ENCODE measurements at places on chromosomes 4 and X.

DNA sequence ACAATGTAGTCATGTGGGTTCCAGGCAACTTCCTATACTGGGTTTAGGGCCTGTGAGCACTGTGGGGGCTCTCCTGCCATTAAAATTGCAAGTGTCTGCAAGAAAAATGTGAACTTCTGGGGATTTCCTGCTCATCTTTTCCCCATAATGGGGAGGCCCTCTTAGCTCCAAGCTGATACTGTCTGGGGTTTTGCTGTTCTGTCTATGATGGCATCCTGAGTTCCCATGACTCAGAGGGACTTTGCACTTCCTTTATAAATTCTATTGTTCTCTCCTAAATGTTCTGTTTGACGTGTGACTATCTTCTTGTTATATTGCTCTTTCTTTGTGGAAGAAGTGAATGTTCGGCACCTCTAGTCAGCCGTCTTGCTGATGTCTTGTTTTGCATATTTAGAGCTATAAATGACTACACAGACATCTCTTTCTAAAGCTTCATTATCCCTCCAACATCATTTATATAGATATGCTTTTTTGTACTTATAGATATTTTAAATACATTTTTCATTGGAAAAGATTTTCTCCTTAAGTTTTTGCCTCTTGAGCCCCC, 465.8 kb downstream of the NAF1 start:
- no peak for DNase-seq

DNA sequence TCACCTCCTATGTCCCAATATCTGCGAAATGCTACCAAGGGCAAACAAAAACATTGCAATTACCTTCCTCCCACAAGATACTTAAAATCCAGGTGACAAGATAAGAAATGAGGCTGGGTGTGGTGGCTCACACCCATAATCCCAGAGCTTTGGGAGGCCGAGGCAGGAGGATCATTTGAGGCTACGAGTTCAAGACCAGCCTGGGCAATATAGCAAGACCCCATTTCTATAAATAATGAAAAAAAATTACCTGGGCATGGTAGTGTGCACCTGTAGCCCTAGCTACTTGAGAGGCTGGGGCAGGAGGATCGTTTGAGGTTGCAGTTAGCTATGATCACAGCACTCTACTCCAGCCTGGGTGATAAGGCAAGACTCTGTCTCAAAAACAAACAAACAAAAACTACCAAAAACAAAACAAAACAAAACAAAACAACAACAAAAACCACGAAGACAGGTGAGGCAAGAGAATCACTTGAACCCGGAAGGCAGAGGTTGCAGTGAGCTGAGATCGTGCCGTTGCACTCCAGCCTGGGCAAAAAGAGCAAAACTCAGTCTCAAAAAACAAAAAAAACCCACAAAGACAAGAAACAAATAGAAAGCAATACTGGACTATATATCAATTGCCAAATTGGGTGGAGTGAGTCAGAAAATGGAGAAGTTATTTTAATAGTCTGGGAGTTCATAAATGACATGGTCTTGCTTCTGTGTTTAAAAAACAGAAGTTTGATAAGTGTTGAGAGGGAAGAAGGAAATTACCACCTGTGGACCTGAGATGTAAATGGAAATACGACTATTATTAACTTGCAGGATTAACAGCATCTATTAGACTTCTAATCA, 176.5 kb downstream of the FBXW7 start:
- DNase-seq, result no peak

- DNase-seq, result no peak
Observed at GRCh38 chr4:100168521-100168920, 21.7 kb downstream of the DDIT4L start.

DNA sequence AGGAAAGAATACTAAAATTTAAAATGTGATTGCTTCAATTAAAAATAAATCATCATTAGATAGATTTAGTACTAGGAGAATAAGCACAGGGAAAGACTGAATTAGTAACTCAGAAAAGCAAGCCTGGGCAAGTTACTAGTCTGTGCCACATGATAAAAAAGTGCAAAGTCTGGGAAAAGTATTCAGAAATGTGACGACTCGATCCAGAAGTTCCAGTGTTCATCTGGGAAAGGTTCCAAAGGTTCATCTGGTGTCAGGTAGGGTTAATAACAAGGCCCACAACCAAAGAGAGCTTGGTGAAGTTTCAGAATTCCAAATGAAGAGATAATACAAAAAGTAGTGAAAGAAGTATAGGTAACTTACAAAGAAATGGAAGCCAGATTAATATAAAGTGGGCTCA, 78.3 kb upstream of the ARSJ start:
- DNase-seq, result no peak

DNA sequence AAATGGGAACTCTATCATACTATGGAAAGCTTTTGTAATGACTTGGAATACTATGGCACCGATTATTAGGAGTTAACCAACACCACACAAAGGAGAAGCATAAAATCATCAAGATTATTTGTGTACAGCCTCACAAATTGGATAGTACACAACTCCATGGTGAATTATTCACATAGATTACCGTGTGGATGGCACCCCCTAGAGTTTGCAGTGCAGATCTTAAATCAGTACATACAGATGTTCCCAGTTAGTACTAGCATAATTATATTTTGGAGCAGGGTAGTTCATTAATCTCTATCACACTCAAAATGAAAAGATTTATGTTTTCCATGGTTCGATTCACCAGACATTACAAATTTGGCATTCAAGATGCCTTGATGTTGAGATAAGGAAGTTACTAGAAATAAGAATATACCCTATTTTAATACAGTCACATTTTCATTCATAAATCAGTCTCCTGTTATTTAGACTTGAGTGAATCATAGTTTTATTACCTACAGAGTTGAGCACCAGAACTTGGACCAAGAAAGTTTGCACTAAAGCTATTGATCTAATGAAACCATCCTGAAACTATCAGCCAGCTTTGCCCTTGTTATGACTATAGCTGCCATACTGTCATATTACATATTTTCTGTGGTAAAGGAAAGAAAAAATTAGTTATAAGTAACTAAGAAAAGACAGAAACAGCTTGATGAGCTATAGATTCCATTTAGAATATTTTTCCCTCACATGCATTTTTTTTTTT, 531.8 kb downstream of the GLUD2 start:
- no peak for DNase-seq

GRCh38 chr4:142407596-142407995, 438.5 kb downstream of the INPP4B start:
- no peak for DNase-seq

DNA sequence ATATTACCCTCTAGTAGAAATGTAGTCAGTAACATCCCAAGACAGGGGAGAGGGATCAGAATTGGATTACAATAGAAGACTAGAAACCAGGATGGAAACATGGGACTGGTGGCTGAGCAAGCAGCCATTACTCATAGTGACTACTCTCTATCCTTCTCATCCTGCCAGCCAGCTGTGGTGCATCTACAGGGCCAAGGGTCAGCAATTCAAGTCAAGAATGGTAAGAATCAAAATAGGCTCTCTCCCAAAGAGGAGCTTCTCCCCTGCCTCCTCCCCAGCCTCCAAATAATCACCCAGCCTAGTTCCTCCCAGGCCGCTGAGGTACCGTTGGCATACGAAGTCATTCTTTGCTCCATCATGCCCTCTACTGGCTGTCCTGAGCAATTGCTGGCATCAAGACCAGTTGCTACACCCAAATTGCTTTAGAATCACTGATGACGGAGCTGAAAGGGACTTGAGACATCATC, 19.4 kb downstream of the AWAT2 start:
- no peak for DNase-seq

DNA sequence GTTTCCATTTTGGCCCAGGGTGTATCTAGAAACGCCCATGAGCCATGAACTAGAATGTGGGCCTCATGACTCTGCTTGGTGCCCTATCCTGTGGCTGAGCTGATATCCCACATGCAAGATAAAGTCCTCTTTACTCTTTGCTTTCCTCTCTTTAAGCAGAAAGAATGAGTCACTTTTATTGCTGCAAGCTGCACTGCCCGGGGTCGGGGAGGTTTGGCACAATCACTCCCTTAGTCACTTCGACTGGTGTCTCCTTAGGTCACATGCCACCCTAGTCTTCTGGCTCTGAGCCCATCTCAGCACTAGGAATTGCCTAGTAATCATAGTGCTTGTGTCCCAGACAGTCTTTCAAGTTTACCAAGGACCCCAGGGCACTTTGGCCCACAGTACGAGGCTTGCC, 75.1 kb upstream of the CXorf66 start:
- no peak for DNase-seq

DNA sequence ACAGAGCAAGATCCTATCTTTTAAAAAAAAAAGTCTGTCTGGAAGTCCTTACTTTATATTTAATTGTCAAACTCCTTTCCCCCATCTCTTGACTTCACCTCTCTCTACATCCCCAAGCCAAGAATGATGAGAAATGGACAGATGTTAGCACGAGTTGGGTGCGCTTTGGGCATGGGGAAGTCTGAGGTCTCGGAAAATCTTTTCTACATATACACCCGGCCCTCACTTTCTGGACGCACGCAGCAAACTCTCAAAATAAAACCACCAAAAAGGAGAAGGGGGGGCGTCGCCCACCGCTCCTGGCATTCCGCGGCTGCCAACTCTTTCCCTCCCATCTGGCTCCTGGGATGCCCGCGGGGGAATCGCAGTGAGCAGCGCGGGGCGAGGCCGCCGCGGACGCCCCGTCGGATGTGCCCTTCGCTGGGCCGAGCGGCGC, 756 bp downstream of the IGFBP7 start:
- DNase-seq, result no peak

DNA sequence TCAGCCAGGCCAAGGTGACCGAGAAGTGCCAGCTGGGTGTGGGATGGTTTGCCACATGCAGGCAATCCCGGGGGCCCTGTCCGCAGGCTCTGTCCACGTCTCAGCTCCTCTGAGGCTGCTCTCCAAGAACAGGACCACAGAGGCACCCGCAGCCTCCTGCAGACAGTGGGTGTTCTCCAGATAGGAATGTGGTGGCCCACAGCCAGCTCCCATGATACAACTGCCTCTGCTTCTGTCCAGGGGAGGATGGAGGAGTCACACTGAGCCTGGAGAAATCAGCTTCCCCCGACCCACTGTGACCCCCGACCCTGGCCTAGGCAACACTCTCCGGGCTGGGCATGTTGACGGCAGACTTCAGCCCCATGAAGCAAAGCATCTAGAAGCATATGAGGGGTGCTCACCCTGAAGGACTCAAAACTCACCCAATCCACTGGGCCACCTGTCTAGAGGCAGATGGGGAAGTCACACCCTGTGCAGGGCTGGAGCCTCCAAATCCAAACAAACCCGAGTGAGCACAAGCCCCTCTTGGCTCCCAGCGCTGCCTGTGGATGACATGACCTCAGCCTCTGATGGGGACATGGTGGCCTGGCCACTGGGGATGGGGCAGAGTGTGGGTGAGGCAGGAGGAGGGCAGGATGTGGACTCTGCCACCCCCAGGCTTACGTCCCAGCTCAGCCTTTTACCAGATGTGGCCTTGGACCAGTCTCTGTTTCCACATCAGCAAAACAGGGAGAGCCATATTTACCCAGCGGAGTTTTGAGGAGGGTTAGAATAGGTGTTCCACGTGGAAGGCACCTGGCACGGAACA, 102.3 kb downstream of the PSAPL1 start:
- DNase-seq, result peak; percentile 18

DNA sequence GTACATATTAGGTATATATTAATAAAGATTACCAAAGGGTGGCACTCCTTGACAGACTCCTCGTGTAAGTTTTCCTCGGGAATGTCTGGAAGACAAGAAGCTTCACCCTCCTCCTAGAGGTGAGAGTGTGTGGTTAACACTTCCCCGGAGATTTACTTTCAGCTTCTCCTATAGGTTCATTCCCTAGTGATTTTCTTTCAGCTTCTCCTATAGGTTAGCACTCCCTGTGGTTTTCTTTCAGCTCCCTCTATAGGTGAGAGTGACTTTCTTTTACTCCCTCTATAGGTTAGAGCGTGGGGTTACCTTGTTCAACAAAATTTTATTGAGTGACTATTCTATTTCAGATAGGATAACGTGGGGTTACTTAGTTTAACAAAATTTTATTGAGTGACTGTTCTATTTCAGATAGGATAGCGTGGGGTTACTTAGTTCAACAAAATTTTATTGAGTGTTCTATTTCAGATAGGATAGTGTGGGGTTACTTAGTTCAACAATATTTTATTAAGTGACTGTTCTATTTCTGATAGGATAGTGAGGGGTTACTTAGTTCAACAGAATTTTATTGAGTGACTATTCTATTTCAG, 106.0 kb upstream of the PLAC1 start:
- DNase-seq, result no peak

- DNase-seq, result no peak
Observed at GRCh38 chr4:40648742-40649281, 19.1 kb upstream of the RBM47 start.

DNA sequence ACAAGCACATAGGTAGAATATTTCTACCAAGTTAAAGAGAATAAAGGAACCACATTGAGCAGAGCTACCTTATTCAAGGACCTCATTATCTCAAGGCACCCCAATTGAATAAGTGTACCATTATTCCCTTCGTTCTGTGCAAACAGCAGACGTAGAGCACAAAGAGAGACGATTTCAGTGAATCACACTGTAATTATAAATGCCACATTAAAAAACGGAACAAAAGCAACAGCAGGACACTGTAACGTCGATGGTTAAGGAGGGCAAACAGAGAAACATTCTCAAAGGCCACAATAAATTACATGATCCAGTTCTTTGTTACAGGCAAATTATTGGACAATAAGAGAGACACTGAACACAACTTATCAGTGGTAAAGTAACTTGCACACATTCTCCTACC, 644.1 kb upstream of the TENM3 start:
- no peak for DNase-seq

GRCh38 chrX:22047468-22047867, 15.3 kb downstream of the PHEX start:
- DNase-seq, result no peak

GRCh38 chr4:153204247-153204671, at the start of gene TRIM2:
TRIM2 (plus strand) TSS chr4:153204443; CDS start chr4:153204531, 88 bp downstream.
- no peak for DNase-seq

DNA sequence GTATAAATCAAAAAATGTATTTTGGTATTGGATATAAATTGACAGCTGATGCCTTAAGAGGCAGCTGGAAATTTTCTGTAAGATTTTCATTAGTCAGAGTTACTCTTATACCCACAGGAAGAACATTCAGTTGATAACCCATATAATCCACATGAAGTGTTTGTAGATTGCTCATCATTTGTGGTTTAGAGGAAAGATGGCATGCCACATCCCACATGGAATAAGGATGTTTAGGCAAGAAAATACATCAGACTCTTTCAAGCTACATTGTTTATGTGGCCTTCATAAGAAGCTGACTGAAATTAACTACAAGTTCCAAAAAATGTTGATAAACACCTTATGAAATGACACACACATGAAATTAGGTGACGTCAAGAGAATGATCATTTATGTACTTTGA, 56.6 kb downstream of the AREG start:
- peak; percentile 75 for DNase-seq

DNA sequence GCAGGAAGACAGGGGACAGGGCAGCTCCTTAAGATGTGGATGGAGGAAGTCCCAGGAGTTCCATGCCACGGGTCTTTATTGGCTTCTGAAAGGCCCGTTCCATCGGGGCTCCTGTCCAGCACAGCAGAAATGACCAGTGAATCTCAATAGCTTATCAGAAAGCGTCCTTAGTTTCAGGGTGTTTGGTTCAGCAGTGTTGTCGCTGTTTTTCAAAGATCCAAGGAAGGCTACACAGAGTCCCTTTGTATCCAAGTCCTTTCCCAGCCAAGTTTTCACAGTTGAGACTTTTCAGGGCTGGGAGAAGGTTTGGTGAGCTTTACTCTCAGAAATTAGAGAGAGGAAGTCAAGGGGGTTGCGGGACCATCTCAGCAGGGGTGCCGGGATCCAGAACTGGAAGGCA, 5.0 kb upstream of the ZCCHC4 start:
- no peak for DNase-seq
